Stimulated activated CD8-positive, alpha-beta memory T cell treated with anti-CD3 and anti-CD28 coated beads, Interleukin-7, amount 100 ng/mL, for 1 hour (primary cell): ENCODE measurements at places on chromosomes 7 and 10.

GRCh38 chr10:112189465-112189864 is 5.9 kb upstream of the GPAM start:
- no peak for DNase-seq

GRCh38 chr7:29322023-29322712 is 127.6 kb downstream of the CHN2 start:
- DNase-seq = no peak

DNA sequence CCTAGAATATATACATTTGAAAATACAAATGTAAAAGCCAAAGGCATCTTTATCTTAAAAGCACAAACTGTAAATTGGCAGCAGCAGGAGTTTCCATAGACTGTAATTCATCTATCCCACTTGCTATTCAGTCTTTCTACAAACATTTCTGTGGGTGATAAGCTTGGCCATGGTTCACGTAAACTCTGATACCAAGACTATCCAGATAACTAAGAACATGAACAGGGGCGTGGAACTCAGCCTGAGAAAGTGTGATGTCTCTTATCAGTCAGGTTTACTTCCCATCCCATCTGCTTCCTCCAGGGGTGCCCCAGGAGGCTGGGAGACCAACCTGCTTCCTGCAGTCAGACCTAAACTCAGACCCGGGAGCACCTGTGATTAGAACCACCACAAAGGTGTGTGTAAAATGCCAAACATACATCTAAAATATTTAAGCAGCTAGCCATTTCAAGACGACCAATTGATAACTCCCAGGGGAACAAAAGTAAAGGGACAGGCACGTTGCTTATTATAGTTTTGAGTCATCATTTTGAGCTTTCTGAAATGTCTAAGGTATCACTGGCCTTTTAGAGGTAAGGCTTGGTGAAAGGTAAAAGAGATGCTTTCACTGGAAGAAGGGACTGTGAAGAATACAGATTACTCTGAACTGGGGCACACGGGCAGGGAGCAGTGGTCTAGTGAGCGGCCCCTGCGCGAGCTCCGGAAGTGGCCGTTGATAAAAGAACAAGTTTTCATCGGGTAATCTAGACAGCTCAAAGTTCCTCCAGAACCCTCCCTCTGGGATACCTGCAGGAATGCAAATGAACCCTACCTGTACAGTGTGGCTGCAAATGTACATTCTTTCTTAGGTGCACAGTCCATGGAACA is 51.5 kb downstream of the RSU1 start:
- DNase-seq = no peak

DNA sequence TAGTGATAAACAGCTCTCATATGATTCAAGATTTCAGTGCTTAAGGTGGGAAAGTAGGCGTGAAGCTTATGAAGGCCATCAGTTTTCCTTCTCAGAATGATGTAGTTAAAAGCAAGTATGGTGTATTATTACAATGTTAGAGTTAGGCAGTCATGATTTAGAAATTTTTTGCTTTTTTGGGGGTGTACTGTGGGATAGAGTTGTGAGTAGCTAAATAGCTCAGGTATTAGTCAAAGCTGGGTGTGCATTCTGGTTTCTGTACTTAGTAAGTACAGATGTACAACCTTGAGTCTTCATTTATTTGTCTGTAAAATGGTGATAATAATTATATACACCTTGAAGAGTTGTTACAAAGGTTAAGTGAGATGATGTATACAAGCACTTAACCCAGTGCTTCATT is 52.2 kb downstream of the R3HCC1L start:
- DNase-seq = no peak

DNA sequence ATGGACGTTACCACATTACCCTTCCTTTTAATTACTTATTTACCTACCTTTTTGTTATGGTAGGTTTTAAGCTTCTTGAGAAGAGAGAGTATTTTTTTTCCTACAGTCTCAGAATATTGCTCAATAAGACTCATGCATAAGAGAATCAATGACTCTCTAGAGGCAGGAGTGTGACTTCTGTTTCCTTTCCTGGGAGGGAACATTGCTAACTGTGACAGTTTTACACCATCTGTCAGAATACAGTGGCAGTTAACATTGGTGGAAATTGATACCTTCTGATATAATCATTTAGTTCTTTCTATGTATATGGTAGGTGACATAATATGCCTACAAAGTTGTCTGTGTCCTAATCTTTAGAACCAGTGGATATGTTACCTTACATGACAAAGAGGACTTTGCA is 348.7 kb upstream of the POT1 start:
- no peak for DNase-seq

DNA sequence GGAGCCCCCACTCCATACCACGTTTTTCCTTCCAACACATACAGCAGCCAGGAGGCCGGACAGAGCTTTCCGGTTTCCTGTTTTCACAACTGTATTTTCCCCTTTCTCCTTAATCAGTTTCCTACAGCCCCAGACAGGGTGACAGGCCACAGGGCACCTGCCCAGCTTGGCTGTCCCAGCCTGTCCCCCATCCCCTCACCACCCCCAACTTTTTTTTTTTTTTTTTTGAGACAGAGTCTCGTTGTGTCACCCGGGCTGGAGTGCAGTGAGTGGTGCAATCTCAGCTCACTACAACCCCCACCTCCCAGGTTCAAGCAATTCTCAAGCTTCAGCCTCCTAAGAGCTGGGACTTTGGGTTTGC is 10.3 kb upstream of the HSPB1 start:
- DNase-seq = no peak

DNA sequence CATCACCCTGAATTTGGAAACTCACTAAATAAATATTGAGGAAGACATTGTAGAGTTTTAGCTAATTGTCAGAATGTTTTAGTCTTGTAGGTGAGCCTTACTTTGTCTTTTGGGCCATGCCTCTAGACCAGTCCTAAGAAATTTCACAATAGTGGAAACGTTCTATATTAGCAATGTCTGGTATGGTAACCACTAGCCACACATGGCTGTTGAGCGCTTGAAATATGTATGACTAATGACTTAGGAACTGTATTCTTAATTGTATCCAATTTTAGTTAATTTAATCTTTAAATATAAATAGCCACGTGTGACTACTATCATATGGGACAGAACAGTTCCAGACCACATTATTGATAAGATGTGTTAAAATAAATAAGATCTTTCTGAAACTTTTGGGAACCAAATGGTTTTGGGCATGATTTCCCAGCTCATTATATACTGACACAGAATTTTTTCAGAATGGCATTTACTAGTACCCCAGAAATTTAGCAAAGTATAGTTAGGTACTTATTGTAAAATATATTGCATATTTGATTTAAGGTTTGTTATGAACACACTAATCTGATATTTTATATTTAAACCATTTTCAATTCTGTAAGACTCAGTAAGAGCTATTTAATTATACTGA is 95.0 kb downstream of the VPS50 start:
- no peak for DNase-seq

DNA sequence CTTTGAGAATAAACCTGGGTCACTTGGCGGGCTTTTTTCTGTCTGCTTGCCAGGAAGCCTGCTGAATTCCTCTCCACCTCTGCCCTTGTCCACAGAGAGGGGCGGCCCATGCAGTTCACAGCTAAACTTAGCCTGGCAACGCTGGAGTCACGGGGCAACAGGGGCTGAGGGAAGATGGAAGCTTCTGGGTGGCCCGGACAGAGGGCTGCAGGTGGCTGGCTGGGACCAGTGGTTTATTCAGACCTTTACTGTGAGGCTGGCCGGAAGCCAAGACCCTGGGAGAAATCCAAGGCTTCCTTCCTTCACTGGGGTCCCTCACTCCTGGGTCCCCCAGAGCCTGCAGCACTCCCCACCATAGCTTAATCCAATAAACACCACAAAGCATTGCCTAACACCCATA is 17.0 kb downstream of the ITPRIP start:
- no peak for DNase-seq

DNA sequence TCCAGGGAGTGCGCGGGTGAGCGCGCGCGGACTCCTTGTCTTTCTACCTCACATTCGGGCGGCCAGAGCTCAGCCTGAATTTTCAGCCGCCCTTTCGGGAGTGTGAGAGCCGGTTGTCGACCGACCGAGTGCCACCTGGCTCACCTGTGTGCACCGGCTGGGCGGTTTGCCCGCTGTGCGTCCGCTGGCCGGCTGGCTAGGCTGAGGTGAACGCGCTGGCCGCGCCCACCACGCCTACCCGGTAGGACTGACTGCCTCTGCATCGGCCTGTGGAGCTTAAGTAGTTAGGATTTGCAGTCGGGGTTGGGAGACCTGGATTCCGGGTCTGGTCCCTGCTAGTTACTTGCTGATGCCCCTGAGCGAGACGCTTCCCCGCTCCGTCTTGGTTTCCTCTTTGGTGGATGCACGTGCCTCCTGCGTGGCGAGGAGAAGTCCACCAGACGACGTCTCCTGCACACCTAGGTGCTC is 553 bp downstream of the TSPAN15 start:
- DNase-seq = no peak

DNA sequence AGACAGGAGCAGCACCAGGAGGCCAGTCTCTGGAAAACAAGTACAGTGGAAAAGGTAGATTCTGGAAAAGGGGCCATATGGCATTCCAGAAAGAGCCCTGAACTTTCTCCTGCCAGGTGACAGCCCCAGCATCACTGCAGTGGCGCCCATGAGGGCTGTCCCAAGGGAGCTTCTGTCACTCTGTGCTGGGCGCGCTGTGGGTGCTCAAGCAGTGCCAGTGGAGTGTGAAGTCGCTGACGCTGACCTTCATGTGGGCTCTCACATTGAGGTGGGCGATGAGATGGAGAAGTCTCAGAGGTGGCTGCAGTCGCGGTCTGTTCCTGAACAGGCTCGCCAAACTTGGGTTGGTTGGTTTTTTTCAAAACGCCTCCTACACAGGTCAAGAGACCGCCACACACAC is 38.2 kb downstream of the FKBP6 start:
- DNase-seq = no peak

DNA sequence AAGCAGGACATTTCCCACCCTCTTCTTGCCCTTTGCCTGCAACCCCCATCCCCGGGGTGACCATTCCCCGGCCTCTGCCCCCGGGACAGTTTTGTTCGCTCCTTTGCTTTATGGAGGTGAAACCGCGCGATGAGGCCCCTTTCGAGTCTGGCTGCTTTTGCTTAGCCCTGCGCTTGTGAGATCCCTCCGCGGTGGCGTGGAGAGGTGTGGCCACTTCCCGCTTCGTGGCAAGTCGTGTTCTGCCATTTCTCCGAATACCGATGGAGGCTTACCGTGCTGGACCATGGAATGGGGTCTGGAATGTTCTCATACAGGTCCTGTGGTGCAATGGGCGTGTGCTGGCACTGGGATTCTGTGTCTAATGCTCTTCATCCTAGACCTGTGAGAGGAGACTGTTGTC is 106.7 kb downstream of the LHPP start:
- no peak for DNase-seq

- DNase-seq = no peak
Observed at GRCh38 chr10:22704942-22705341, 9.4 kb downstream of the PIP4K2A start.
